Small intestine (tissue), 16 donors: ENCODE measurements at places on chromosomes 16 and 17. TPM values are rescaled to one million over a fixed set of nuclear protein-coding genes. Genes with fewer than 3 reads are reported as not detected.

MT1F gene
- polyA plus RNA-seq, result 13.4 TPM

SPG7 gene
- 136 TPM for polyA plus RNA-seq

RCVRN gene
- 0.38 TPM for polyA plus RNA-seq

FSCN2 gene
- polyA plus RNA-seq, result 1.2 TPM

MOSMO gene
- 3.2 TPM for polyA plus RNA-seq

TLCD1 gene
- polyA plus RNA-seq, result 12.1 TPM

MPDU1 gene
- 118 TPM for polyA plus RNA-seq

CACNB1 gene
- 2.1 TPM for polyA plus RNA-seq

SP2 gene
- 11.6 TPM for polyA plus RNA-seq

PRAC1 gene
- polyA plus RNA-seq, result not detected

PABPN1L gene
- polyA plus RNA-seq, result not detected

ZACN gene
- 2.5 TPM for polyA plus RNA-seq

OTOP2 gene
- polyA plus RNA-seq, result 0.39 TPM

FN3K gene
- 22.4 TPM for polyA plus RNA-seq
